ENCODE measurements at places on chromosomes 2 and 18.
A peak's percentile ranks its signal among the peaks of the same experiment; 100 is the strongest.

GRCh38 chr2:43572244-43572643, 23.6 kb downstream of the THADA start:
- no peak for DNase-seq

- no peak for DNase-seq
Measured at GRCh38 chr2:178990533-178991241, 59.2 kb downstream of the CCDC141 start.

GRCh38 chr18:11842562-11842961, 8.7 kb upstream of the CHMP1B start:
- no peak for DNase-seq

- DNase-seq = peak; percentile 15
Measured at GRCh38 chr18:9475643-9476591, 604 bp downstream of the RALBP1 start.

DNA sequence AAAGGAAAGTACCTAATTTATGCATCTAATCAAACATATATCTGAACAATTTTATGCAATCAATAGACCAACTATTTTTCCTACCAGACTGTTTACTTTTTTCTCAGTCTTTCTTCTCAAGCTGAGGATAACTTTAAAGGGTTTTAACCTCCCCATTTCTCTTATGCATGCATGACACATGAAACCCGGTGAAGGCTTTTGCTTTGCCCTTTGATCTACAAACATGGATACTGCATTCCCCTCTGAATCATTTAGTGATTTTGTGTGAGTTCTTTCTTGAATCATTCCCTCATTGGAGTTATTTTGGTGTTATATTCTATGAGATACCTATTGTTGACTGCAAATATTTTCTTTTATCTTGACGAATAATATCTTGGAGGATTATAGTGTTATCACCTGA, 931.9 kb upstream of the CNTNAP5 start:
- no peak for DNase-seq

DNA sequence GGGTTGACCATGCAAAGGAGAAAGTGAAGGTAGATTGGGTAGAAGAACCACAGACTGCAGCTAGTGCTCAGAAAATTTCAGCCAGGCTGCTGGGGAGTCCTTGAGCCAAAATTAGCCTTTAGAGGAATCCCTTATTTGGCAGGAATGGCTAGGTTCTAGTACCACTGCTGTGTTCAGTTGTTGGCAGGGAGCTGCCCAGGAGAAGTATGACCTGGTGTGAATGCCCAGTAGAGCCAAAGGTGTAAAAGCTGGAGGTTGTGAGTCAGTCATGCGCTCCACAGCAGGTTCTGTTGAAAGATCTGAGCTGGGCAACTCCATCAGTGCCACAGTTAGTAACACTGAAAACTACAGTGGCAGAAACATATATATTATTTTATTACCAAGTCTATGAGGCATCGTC, 36.4 kb upstream of the TBR1 start:
- DNase-seq = no peak

GRCh38 chr2:232927032-232927792, 57.1 kb downstream of the SNORC start:
- DNase-seq = no peak

Data from A673 (cell line).